Hindlimb muscle (tissue), 1 donor: ENCODE measurements at places on chromosomes 12 and 14. TPM values are rescaled to one million over a fixed set of nuclear protein-coding genes. Genes with fewer than 3 reads are reported as not detected.

PLA2G1B gene
- polyA plus RNA-seq: not detected

TAS2R30 gene
- polyA plus RNA-seq: 0.14 TPM

AMN gene
- polyA plus RNA-seq: 0.59 TPM

ABCD2 gene
- polyA plus RNA-seq: 0.66 TPM

CIDEB gene
- 10.3 TPM for polyA plus RNA-seq

PEX5 gene
- 38.2 TPM for polyA plus RNA-seq

STAB2 gene
- polyA plus RNA-seq: 1.5 TPM

NKX2-1 gene
- not detected for polyA plus RNA-seq

TMEM30B gene
- 1.1 TPM for polyA plus RNA-seq

IFNG-AS1 gene
- 0.72 TPM for polyA plus RNA-seq

HNRNPC gene
- polyA plus RNA-seq: 398 TPM

DNA sequence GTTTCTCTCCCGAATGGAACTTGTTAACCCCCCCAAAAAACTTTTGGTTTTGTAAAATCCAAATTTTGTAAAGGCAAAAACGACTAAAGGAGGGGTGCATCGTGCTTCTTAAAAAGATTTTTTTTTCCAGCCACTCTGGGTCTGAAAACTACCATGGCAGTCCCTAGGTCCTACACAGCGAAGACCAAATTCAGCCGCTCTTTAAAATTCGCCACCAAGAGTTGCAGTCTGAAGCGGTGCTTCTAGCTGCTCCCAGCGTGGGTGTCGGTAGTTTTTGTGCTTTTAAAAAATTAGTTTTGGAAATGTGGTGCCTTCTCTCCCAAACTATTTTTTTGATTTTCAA, 873 bp upstream of the GSC start:
- DNase-seq: no peak

GRCh38 chr14:33375786-33376185, 437.1 kb downstream of the NPAS3 start:
- no peak for DNase-seq

DNA sequence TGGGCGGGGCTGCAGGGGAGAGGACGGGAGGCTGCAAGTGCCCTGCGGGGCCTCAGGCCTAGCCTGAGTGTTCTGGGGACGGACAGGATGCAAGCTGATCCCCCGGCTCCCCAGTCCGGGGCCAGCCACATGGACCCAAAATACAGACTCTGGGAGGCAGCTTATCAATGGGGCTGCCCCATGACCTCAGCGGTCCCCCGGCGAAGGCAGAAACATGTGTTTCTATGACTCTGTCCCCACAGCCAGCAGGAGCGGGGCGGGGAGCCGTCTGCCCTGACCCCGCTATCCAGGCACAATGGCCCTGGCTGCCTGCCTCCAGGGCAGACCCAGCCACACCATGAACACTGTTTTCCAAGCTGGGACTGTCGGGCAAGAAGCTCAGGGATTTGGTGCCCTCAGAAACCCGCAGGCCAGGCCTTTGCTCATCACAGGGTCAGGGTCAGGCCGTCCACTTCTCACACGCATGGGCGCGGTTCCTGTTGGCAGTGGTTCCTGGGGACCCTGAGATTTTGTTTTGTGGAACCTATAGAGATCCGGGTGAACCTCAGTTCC, 75.0 kb downstream of the RFLNA start:
- DNase-seq: no peak

DNA sequence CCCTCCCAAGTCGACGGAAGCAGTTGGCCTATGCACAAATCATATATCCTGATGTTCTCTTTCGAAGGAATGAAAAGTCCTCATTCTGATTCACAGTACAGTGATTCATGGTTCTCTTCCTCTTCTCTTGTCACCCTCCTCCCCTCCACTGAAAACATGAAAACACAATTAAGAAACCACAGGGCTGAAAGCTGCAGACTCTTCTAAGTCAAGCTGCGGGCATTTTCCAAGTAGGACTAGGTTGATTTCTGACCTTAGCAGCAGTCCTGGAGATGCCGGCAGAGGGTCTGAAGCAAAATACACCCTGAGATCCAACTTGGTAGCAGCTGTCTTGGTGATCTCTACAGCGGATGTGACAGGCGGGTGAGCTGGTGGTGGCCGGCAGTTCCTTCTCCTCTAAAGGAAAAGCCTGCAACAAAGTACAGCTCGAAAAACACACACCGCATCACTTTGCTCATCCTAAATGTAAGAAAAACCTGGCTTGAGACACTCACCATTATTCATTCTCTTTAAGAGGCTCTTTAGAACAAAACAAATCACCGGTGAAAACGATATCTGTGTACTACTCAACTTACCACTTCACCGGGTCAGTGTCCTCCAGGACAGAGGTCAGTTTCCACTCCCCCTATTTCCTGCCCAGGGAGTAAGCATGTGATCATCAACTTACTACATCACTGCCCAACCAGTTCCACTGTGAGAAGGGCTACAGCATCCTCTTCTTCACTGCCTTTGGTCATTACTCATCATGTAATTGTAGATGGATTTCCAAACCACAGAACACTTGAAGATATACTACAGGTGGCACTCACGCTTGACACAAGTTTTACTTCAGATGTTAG, 6.0 kb downstream of the TMCC3 start:
- no peak for DNase-seq

GRCh38 chr12:43148691-43149090, 403.3 kb downstream of the ADAMTS20 start:
- no peak for DNase-seq

DNA sequence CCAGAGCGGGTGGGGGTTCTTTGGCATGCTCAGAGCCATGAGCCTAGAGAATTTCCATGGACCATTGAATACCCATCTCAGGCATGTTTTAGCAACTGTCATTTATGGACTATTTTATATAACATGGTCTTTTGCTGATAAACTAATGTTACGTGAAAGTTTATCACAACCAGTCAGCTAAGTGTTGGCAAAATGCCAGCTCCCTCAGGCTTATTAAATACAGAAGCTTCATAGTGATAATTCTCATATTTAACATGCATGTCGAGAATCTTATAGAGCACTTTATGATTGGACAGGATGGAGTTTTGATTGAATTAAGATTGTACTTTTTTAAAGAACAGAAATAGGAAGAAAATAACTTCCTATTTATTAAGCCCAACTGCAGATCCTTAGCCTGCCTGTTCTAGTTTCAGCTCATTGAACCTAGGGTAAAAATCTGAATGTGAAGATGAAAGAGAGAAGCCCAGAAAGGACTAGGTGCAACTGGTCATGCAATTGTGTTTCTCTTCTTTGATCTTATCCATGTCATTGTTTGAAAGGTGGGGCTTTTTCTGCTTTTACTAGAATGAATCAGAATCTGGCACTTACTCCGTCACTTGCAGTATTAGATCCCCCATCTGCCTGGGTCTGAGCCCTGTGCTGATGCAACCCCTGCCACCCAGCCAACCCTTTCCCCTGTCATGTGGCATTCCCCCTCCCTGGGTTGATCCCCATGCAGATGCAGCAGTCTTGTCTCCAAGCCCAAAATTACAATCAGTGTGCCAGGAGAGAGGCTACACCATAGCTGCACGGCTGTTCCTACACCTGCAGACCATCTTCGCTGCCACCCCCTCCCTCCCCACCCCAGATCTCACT, 134.6 kb upstream of the EVL start:
- DNase-seq: no peak

DNA sequence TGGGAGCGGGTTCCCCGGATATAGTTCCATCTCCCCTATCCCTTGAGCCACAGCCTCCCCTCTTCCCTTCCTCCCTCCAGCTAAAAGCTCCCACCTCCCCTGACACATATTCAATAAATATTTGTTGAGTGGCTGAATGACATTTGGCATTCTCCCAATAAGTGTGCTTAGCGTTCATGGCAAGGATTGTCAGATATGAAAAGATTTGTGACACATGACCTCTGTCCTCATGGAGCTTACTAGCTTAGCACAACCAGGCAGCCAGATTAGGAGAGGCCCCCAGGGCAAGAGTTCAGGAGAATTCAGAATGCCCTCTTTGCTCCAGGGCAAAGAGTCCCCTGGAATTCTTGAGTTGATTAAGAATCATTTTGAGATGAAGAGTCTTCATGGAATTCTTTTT, 22.5 kb upstream of the SLC6A12 start:
- DNase-seq: no peak

GRCh38 chr14:90739318-90740068, 76.7 kb downstream of the TTC7B start:
- DNase-seq: peak; percentile 36

GRCh38 chr12:130703733-130704375, 12.2 kb downstream of the RIMBP2 start:
- DNase-seq: no peak

DNA sequence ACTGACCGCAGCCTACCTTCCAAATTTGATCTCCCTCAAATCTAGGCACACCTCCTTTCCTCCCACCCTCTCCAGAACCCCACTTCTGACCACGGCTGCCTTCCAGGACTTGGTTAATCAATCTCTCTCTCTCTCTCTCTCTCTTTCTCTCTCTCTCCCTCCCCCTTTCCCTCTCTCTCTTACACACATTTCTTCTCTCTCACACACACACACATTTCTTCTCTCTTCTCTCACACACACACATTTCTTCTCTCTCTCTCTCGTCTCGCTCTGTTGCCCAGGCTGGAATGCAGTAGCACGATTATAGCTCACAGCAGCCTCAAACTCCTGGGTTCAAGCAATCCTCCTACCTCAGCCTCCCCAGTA, 521 bp upstream of the GMFB start:
- DNase-seq: no peak

DNA sequence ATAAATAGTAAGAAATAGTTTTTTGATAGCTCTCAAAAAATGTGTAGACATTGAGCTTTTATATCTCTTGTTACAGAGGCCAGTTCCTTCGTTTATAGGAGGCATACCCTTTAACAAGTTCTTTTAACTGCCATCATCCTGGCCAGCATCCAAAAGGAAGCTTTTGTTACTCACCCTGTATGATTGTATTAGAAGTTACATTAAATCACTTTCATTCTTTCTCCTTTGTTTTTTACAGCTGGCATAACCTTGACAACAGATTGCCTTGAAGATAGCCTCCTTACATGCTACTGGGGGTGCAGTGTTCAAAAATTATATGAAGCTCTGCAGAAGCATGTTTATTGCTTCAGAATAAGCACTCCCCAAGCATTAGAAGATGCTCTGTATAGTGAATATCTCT, 20.1 kb downstream of the CGRRF1 start:
- DNase-seq: no peak

DNA sequence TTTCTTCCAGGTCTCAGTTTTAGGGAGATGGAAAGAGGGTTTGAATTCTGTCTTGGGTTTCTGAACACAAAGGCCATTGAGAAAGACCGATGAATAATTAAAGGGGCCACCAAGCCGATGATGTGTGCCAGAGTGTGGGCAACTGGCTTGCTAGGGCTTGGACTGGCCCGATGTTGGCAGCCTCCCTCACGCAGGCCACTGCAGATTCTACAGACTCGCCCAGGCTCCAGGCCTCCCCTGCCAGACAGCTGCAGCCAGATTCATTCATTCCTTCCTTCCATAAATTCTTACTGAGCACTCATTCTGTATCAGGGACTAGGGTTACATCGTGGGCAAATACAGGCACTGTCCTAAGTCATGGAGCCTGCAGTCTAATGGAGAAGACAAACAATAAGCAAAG, 34.9 kb downstream of the ACTN1 start:
- DNase-seq: no peak

DNA sequence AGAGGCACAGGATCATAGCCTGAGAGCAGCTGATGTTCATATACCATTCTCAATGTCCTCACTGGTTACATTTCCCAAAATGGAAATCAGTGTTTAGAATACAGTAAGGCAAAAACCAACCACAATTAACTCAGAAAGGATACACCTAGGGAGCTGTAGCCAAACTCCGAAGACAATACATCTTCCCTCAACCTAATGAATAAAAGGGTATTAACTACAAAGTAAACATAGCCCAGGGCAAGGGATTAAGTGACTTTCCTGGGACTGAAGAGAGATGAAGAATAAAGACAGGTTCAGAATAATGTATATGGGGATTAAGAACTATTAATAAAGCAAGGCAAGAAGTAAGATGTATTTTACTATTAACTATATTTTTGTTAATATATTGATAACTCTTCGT, 79.5 kb downstream of the RPS29 start:
- DNase-seq: no peak

GRCh38 chr12:84056-84455, 17.5 kb downstream of the IQSEC3 start:
- no peak for DNase-seq

DNA sequence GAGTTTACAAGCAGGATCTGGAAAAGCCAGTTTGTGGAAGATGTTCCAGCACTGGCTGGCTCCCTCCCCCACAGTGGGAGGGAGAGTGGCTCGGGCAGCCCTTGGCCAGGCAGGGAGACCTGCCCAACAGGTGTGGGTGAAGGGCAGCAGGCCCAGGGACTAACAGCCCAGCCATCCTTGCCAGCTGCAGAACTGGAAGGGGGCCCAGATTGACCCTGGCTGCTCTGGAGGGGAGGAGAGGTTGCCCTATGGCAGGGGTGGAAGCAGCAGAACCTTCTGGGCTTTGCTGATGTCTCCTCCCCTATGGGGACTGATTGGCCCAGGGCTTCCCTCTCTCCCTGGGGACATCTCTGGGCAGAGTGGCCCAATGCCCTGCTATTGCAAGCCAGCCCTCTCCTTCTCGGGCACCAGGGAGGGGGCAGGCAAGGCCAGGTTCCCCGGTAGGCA, 20.5 kb downstream of the IRF2BPL start:
- no peak for DNase-seq

GRCh38 chr14:74682169-74682952, 30.5 kb downstream of the AREL1 start:
- DNase-seq: no peak

GRCh38 chr12:124169577-124170284, 125.2 kb upstream of the RFLNA start:
- no peak for DNase-seq

GRCh38 chr14:72485695-72486094, 408.2 kb downstream of the DPF3 start:
- no peak for DNase-seq

DNA sequence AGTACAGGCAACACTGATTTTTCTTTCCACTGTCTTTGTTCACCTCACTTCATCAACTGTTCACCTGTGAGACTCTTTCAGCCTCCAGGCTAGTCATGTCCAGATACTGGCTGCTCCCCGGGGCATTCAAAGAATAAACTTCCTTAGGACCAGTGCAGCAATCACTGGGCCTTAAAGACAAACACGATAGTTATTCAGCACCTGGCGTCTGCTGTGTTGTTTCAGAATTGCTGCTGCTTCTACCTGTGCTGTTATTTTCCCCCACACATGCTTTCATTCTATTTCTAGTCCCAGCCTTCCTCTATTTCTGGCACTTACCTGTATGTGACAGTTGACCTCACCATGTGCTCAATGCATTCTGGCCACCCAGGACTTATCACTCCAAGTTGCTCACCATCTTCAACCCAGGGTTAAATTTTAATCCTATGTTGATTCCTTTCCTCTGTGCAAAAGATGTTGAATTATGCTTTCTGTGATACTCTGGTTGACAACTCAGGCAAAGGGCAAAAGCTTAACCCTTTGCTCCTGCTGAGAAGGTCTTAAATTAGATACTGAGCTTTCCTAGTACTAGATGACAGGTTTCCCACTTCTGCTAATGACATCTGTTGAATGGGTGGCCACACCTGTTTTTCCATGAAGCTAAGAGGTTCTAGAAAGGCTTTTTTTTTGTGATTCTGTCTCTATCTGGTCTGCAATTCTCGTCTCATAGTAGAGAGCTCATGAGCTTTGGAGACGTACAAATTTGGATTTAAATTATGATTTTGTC, 41.4 kb downstream of the PTPRQ start:
- no peak for DNase-seq
